ENCODE measurements at places on chromosomes 16 and 17.

DNA sequence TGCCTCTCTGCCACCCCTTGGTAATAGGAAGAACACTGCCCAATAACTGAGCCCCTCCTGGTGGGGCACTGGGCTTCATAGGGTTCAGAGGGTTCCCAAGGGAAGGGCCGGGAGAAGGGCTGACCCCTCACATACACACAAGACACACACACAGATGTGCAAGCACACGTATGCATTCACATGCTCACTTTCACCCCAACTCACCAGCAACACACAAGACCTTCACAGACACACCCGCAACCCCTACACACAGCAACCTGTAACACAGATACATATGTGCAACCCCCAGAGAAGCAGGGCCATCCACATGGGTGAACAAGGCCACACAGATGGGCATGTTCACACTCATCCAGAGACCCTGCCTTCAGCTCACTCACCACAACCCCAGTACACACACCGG, 225.1 kb downstream of the ZNF423 start:
- H3K36me3 ChIP-seq: no peaks in the 10 kb centered on the region
- no peak overlapping the region for H3K27ac ChIP-seq
- DNase-seq: peak; percentile 26
- no peak overlapping the region for H3K4me3 ChIP-seq

- H3K27me3 ChIP-seq: no peaks in the 10 kb centered on the region
- peaks cover 24% of the 10 kb centered on the region for H3K36me3 ChIP-seq
- peaks cover 9% of the 10 kb centered on the region for H3K4me1 ChIP-seq
- no peak for DNase-seq
- H3K4me3 ChIP-seq: no peak overlapping the region
Measured at GRCh38 chr16:87329436-87330256, 12.5 kb upstream of the C16orf95 start.

DNA sequence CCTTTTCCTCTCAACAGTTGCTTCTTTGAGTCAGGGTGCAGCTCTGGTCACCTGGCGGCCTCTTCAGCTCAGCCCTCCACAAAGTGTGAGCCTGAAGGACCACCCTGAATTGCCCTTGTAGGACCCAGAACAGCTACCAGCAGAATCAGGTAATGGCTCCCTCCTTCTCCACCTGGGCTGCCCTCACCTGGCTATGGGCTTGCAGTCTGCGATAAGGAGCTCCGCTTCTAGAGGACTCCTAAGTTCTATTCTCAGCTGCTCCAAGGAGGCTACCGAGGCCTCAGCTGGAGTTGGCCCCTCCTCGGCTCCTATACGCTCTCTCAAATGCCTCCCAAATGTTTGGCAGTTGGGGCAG, 13.4 kb downstream of the SMIM5 start:
- H3K4me3 ChIP-seq: no peak overlapping the region
- H3K36me3 ChIP-seq: peaks cover 4% of the 10 kb centered on the region
- no peak for DNase-seq
- H3K4me1 ChIP-seq: no peaks in the 10 kb centered on the region
- no peaks in the 10 kb centered on the region for H3K27me3 ChIP-seq

DNA sequence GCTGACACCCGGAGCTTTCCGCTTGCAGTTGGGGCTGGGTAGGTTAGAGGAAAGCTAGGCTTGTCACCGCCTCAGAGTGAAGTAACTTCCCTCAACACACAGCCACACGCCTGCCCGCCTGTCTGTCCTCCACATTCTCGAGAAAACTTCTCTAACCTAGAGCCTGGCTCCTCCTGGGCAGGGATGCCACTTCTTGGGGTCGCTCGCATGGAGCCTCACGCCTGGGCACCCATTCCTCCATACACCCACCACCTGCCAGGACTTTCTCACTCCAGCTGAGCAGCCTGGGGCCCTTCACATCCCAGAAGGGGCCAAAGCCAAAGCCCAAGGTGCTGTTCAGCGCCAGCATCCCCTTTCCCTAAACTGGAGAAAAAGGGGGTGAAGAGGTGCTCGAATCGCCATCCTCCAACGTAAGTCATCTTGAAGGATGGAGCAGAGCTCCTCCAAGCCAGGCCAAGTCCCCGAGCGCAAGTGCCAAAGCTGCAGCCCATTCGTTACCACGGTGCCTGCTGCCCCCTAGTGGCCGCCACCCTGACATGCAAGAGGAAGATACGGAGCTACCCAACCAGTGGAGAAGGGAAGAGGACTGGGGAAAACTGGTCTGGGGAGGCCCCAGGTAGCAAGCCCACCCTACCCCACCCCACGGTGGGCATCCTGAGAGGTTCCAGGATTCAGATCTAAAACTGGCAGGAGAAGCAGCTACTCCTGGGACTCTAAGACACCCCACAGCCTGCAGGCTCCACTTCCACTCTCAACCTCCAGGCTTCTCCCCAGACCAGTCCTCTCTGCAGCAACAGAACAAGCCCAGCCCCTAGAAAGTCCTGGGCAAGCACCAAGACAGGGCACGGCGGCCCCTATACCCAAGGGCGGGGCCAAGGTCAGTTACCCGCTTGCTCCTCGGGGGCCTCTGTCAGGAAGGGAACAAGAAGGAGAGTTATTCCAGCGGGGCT, 63.1 kb downstream of the MYO18A start:
- no peaks in the 10 kb centered on the region for H3K4me1 ChIP-seq
- H3K36me3 ChIP-seq: peaks cover 17% of the 10 kb centered on the region
- no peak overlapping the region for H3K4me3 ChIP-seq
- H3K27ac ChIP-seq: no peak overlapping the region

- no peak overlapping the region for H3K4me3 ChIP-seq
- no peak for DNase-seq
- H3K27me3 ChIP-seq: peaks cover 29% of the 10 kb centered on the region
- peaks cover 11% of the 10 kb centered on the region for H3K4me1 ChIP-seq
Measured at GRCh38 chr17:2721603-2722002, 10.0 kb upstream of the CLUH start.

GRCh38 chr16:30063893-30064728, 1.4 kb upstream of the ALDOA start:
- peaks cover 45% of the 10 kb centered on the region for H3K4me1 ChIP-seq
- H3K36me3 ChIP-seq: peaks cover 21% of the 10 kb centered on the region
- DNase-seq: peak; percentile 92
- H3K27ac ChIP-seq: peak overlapping the region; percentile 96
- peak overlapping the region; percentile 98 for H3K4me3 ChIP-seq

DNA sequence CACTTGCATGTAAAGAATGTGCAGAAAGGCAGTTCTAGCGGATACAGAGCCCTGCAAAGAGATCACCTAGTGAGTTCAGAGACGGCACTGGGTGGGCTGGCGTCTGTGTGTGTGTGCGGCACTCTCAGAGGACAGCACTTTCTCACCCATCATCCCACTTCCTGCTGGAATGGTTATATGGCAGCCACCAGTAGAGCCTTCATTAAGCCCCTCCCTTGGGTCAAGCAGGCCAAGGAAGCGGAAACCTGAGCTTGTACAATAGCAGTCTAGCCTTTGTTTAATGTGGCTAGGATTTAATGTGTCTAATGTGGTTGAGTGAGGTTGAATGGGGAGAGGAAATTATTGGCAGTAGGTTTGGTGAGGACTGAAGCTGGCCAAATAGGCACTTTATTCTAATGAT, 88.3 kb upstream of the ELAC2 start:
- H3K27me3 ChIP-seq: no peaks in the 10 kb centered on the region
- H3K4me3 ChIP-seq: no peak overlapping the region
- DNase-seq: no peak

DNA sequence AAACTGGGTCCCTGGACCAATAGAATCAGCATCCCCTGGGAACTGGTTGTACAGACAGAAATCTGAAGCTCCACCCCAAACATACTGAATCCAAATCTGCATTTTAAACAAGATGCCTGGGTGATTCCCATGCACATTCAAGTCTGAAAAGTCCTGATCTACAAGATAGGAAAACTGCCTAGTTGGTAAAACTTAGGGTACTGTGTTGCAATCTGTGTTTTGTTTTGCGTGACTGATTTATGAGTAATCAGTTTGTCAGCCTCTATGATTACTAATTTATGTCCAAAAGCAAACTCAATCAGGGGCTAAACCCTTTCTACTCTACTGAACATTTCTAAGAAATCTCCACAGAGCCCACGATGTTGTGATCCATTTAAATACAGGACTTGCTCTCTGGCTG, 103.8 kb downstream of the YPEL2 start:
- no peaks in the 10 kb centered on the region for H3K27me3 ChIP-seq
- no peak overlapping the region for H3K4me3 ChIP-seq
- no peak overlapping the region for H3K27ac ChIP-seq
- peaks cover 8% of the 10 kb centered on the region for H3K4me1 ChIP-seq

DNA sequence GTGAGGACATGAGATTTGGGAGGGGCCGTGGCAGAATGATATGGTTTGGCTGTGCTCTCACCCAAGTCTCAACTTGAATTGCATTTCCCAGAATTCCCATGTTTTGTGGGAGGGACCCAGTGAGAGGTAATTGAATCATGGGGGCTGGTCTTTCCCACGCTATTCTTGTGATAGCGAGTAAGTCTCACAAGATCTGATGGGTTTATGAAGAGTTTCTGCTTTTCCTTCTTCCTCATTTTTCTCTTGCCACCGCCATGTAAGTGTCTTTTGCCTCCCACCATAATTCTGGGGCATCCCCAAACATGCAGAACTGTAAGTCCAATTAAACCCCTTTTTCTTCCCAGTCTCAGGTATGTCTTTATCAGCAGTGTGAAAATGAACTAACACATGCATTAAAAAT, 40.6 kb downstream of the CCT6B start:
- no peak overlapping the region for H3K27ac ChIP-seq
- H3K4me3 ChIP-seq: no peak overlapping the region
- no peaks in the 10 kb centered on the region for H3K27me3 ChIP-seq

GRCh38 chr17:17087424-17088015, 45.3 kb downstream of the MPRIP start:
- no peaks in the 10 kb centered on the region for H3K27me3 ChIP-seq
- peaks cover 14% of the 10 kb centered on the region for H3K4me1 ChIP-seq
- H3K27ac ChIP-seq: no peak overlapping the region
- peaks cover 8% of the 10 kb centered on the region for H3K36me3 ChIP-seq
- peak; percentile 46 for DNase-seq
- H3K4me3 ChIP-seq: no peak overlapping the region

DNA sequence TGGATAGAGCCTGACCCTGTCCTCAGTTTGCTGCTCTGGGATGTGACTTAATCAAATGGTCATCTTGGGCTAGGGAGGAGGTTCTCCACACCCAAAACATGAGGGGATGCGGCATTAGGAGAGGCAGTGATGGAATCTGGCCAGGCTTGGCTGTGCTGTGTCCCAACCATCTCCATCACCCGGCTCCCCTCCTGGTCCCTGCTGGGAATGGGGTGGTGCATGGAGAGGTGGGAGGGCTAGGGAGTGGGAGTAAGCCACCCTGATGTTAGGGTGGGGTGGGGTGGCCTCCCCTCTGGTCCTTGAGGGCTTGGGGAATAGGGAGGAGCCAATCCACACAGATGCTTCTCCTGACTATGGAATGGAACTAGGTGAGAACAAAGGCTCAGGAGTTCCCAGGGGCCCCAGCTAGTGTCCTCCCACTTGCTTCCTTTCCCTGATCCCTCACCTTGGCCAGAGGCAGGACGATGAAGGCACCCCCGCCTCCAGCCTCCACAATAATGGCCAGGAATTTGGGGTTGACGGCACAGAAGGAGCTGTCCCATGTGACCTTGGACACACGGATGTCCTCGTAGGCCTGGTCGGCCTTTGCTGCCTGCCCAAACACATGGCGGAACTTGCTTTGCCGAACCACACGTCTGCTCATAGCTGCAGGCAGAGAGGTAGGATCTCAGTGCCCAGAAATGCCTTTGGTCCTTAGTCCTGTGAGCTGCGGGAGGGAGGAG, 1.8 kb downstream of the CORO6 start:
- H3K36me3 ChIP-seq: no peaks in the 10 kb centered on the region
- H3K27ac ChIP-seq: peak overlapping the region; percentile 86
- H3K4me3 ChIP-seq: no peak overlapping the region
- H3K27me3 ChIP-seq: no peaks in the 10 kb centered on the region
- H3K4me1 ChIP-seq: peaks cover 57% of the 10 kb centered on the region

DNA sequence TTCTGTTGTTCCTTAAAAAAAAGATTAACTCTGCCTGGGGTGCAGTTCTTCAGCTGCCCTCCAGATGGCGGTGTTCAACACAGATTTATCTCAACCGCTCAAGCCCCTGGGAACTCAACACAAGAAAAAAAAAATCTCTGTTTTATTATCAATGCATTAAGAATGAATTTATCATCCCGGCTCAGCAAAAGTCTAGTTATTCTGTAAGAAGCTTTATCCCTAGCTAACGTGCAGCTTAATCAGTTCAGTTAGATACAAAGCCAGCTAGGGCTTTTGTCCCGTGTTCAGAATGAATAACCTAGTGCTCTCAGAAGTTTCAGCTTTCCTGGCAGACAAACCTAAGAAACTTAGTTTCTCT, 475.9 kb upstream of the CCL2 start:
- DNase-seq: no peak
- H3K4me1 ChIP-seq: no peaks in the 10 kb centered on the region
- no peaks in the 10 kb centered on the region for H3K36me3 ChIP-seq
- H3K4me3 ChIP-seq: no peak overlapping the region
- H3K27ac ChIP-seq: no peak overlapping the region
- H3K27me3 ChIP-seq: no peaks in the 10 kb centered on the region

GRCh38 chr16:12340151-12340733, 363.7 kb downstream of the SNX29 start:
- no peak overlapping the region for H3K4me3 ChIP-seq
- no peaks in the 10 kb centered on the region for H3K27me3 ChIP-seq
- no peak for DNase-seq
- H3K36me3 ChIP-seq: no peaks in the 10 kb centered on the region
- peaks cover 23% of the 10 kb centered on the region for H3K4me1 ChIP-seq

GRCh38 chr16:53821487-53821886, 117.5 kb downstream of the FTO start:
- no peaks in the 10 kb centered on the region for H3K36me3 ChIP-seq
- peaks cover 13% of the 10 kb centered on the region for H3K4me1 ChIP-seq
- no peak overlapping the region for H3K4me3 ChIP-seq
- no peak overlapping the region for H3K27ac ChIP-seq
- DNase-seq: no peak
- H3K27me3 ChIP-seq: no peaks in the 10 kb centered on the region

DNA sequence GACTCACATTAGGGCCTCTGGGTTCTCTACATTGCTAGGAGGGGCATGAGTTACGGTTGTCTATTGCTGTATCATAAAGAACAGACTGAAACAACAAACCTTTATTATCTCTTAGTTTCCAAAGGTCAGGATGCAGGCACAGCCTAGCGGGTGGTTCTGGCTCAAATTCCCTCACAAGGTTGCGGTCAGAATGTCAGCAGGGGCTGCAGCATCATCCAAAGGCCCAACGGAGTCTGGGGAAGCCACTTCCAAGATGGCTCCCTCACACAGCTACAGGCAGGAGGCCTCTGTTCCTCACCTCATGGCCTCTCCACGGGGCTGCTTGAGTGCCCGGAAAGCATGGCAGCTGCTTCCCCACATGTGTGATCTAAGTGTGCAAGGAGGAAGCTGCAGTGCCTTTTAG, 29.6 kb upstream of the ZFPM1 start:
- no peak for DNase-seq
- no peak overlapping the region for H3K4me3 ChIP-seq
- H3K4me1 ChIP-seq: no peaks in the 10 kb centered on the region
- H3K27me3 ChIP-seq: no peaks in the 10 kb centered on the region
- H3K36me3 ChIP-seq: no peaks in the 10 kb centered on the region

- no peaks in the 10 kb centered on the region for H3K27me3 ChIP-seq
- H3K27ac ChIP-seq: no peak overlapping the region
- no peaks in the 10 kb centered on the region for H3K36me3 ChIP-seq
- H3K4me1 ChIP-seq: no peaks in the 10 kb centered on the region
Measured at GRCh38 chr17:47200325-47200664, 8.9 kb upstream of the MYL4 start.

Measured in sigmoid colon (tissue), 7 donors.